ENCODE measurements at places on chromosomes 12 and 14. TPM values are rescaled to one million over a fixed set of nuclear protein-coding genes. Genes with fewer than 3 reads are reported as not detected.

Gene SERPINA1
- total RNA-seq, result not detected

Gene BEST3
- 0.18 TPM for total RNA-seq

Gene PTCSC3
- total RNA-seq, result not detected

DNA sequence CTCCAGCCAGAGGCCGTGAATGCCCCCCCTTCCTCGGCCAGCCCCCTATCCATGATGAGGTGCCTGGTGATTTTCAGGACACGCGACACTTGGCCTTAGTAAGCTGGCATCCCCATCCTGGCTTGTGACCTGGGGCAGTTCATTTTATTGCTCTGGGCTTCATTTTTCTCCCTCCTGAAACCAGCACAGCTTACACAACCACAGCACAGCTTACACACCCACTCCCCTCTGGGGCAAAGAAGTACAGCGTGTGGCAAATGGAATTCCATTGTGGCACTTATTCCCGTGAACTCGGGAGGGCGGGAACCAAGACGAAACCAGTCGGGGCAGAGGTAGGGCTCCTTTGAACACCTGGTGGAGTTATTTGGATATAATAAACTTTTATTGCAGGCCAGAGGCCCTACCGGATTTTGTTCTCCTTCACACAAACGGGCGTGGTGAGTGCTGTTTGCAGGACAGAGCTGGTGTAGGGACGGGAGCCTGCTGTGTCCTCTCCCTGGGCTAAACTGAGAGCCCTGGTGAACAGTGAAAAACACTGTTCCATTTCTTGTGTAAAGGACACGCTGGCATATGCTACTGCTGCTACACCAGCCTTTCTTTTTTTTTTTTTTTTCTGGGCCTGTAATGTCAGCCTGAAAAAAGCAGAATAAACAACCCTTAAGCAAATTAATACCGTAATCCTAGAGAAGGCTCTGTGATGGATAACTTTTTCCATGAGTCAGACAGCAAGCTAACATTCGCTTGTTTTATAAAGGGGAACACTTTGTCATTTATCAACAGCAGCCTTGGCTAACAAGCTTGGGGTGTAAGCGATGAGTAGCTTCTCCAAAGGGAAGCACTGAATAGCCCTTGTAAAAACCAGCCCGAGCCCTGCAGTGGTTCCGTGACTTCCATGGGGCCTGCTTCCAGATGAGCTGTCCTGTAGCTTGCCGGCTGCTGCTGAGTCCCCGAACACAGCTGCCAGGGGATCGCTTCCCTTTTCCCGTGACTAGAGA is 29.3 kb downstream of the CD9 start:
- no peak overlapping the region for H3K4me3 ChIP-seq
- H3K27me3 ChIP-seq, result no peaks in the 10 kb centered on the region
- peak overlapping the region; percentile 42 for H3K27ac ChIP-seq
- DNase-seq, result peak; percentile 84

- peaks cover 17% of the 10 kb centered on the region for H3K4me1 ChIP-seq
- no peaks in the 10 kb centered on the region for H3K36me3 ChIP-seq
- no peak overlapping the region for H3K4me3 ChIP-seq
- no peak overlapping the region for H3K27ac ChIP-seq
- DNase-seq, result no peak
- no peaks in the 10 kb centered on the region for H3K27me3 ChIP-seq
Measured at GRCh38 chr14:23158779-23159178, 24.7 kb downstream of the SLC7A8 start.

- no peaks in the 10 kb centered on the region for H3K36me3 ChIP-seq
- H3K4me3 ChIP-seq, result no peak overlapping the region
- no peak for DNase-seq
- H3K4me1 ChIP-seq, result no peaks in the 10 kb centered on the region
Measured at GRCh38 chr12:53870117-53870516, 68.5 kb upstream of the HOXC13 start.

- no peaks in the 10 kb centered on the region for H3K36me3 ChIP-seq
- H3K4me3 ChIP-seq, result no peak overlapping the region
- H3K27me3 ChIP-seq, result no peaks in the 10 kb centered on the region
- DNase-seq, result no peak
- H3K4me1 ChIP-seq, result no peaks in the 10 kb centered on the region
Measured at GRCh38 chr12:59446116-59446515, 149.7 kb upstream of the SLC16A7 start.
